ENCODE measurements at places on chromosomes 12 and 14.

DNA sequence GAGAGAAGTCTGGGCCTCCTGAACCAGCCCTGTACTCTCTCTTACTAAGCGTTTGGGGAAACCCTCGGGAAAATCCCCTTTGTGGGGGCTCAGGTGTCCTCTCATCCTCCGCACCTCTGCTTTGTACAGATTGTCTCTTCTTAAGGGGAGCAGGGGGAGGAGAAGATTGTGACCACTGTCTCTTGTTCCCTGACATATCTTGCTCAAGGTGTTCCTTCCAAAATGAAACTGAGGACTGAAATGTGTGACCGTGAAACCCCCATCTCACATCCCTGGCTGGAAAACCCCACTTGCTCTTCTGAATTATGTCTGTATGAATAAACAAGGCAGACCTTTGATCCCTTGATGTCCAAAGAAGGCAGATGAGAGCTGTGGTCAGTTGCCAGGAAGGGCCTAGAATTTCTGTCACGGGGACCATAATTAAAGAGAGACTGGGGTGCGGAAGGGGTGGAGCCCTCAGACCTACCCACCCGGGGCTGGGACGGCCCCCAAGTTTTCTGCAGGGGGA is 369.8 kb downstream of the AACS start:
- DNase-seq = no peak

DNA sequence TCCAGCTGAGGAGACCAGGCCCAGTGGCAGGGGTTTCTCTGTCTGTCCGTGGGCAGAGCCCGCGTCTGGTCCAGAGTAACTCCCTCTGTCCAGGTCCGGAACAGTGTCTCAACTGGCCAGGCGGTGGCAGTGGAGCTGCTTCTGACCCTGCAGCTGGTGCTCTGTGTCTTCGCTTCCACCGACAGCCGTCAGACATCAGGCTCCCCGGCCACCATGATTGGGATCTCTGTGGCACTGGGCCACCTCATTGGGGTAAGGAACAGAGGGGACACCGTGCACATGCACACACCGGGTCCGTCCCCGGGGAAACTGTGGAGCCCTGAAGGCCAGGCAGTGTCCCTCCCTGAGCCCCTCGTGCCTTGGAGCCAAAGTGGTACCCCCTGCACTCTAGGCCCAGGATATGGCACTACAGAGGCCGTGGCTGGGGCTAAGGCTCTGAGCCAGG is 1.5 kb downstream of the AQP6 start:
- peak; percentile 51 for DNase-seq

GRCh38 chr14:74141703-74142102 is 56.9 kb downstream of the LIN52 start:
- DNase-seq = no peak

DNA sequence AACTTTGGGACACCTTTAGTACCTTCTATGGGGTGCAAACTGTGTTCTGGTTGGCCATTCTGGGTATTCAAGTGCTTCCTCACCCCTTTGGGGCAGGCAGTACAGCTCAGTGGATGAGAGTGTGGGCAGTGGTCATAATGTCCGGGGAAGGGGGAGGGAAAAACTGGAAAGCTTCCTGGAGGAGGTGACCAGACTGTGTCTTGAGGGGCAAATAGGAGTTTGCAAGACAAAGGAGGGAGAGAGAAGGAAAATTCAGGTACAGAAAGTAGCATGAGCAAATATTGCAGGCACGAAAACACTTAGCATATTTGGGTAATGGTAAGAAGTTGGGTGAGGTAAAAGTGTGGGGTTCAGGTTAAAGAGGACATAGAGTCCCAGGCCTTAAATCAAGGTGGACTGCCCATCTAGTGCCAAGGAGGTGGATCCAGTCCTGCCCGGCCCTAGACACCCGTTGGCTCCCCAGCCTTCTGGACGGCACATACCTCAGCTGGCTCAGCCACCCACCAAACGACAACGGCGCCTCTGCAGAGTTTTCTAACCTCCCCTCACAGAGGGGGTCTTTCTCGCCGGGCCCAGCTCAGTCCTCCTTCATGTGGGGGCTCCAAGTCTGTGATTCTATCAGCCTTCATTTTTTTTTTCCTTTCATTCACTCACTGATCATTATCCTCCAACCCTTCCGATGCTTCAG is 86.4 kb downstream of the DICER1 start:
- DNase-seq = no peak

DNA sequence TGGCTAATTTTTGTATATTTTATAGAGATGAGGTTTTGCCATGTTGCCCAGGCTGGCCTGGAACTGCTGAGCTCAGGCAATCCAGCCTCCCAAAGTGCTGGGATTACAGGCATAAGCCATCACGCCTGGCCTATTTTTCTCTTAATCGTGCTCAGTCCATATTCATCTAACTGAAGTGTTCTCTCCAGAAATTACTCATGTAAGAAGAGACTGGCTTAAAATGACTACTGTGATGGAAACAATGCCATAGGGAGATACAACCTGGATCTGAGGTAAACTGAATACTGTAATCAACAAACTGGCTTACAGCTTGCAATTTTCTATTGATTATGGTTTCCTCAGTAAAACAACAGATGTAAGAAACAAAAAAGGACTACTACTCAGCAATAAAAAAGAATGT is 21.1 kb downstream of the NUMB start:
- DNase-seq = no peak

GRCh38 chr12:3202734-3203446 is 125.7 kb downstream of the TSPAN9 start:
- peak; percentile 75 for DNase-seq

DNA sequence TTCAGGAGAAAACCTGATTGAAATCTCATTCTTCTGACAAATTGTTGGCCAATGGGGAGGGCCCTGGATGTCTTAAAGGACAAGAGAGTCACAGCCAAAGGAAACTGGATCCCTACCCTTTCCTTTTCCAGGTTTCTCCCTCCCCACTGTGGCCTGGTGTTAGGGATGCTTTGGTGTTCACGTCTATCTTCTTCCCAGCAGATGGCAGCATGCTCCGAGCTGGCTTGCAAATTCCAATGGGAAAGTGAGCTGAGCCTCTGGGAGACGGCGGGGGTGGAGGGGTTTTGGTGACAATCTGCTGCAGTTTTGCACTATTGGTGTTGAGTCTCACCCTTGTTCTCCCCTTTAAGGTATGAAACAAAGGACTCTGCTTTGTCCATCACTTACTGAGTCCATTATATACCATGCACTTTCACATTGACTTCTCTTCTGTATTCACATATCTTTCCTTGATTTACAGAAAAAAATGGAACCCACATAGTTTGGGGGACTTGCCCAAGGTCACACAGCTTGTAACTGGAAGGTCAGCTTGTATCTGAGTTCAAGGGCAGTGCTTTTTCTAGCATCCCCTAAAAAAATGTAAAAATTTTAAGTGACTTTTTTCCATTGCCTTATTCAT is 39.3 kb downstream of the CCDC177 start:
- no peak for DNase-seq

DNA sequence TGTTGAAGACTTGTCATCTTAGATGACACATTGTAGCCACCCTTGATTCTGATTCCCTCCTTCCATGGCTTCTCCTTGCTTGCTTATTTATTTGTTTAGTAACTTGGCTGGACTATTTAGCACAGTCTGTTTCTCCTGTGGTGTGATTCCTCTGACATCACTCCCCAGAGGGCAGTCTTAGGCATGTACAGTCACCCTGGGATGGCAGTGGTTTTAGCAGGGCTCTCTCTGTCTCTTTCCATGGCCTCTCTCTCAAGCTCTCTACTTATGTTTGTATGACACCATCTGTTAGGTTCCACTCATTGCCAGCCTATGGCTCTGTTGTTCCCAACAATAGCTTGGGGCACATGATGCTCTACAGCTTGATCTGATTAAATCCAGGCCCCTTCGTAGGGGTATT is 158.3 kb downstream of the ADGRD1 start:
- peak; percentile 50 for DNase-seq

DNA sequence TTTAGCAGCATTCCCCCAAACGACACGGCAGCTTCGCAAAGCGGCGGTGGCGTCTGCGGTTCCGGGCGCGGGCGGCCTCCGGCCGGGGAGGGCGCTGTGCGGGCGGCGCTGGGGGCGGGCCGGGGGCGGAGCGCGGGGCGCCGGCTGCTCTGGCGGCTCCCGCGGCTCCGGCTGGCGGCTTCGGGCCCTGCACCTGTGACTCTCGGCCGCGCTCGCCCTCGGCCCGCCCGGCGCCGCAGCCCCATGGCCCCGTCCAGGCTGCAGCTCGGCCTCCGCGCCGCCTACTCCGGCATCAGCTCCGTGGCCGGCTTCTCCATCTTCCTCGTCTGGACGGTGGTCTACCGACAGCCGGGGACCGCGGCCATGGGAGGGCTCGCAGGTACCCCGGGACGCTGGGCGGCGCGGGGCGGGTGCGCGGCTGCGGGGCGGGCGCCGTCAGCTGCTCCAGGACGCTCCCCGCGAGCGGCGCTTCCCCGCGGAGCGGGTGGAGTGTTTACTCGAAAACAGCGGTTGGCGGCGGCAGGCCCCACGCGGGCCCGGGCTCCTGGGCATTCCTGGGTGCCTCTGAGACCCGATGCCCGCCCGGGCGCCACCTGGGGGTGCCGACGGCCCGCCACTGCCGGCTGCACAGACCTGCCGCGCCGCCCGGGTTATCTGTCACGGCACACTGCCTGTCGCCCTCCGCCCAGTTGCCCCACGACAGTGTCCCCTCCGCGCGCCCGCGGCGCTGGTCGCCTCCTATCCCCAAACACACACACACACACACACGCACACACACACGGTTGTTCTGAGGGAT is at the start of gene SLC48A1:
Gene SLC48A1 (plus strand): TSS at position 177 of the 796 bp plus-strand sequence. CDS start 67 bp downstream, at position 244.
- DNase-seq = peak; percentile 43

DNA sequence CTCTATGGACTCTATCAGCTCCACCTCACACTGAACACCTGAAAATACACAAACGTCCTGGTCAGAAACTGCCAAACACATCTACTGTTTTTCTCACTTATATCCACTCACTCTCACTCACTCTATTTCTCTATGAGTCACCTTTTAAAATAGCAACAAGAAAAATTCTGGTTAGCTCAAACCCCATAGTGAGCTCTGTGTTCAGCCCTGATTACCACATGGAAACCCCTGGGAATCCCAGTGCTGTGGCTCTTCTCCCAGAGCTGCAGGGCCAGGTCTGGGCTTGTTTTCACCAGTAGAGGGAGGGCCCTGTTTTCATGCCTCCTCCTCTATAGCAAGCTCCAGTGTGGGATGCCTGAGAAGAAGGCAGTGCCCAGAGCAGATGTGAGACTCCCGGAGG is 1126.1 kb downstream of the TMEM121 start:
- no peak for DNase-seq

DNA sequence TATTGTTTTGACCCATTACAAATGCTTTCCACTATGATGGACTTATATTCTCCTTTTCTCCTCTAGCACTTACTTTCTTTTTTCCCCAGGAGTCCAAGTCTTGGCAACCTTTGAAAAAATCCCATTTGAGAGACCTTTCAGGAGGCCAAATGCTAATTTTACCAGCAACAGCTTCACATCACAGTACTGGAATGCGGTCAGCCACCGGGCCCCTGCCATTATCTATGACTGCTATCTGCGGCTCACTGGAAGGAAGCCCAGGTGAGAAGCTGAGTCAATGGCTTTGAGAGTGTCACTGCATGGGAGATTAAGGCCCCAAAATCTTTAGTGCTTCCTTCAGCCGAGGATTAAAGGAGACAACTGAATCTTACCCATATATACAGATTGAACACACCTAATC is 64.2 kb downstream of the ERGIC2 start:
- DNase-seq = no peak

- no peak for DNase-seq
Observed at GRCh38 chr14:34072921-34073320, 122.0 kb upstream of the EGLN3 start.

DNA sequence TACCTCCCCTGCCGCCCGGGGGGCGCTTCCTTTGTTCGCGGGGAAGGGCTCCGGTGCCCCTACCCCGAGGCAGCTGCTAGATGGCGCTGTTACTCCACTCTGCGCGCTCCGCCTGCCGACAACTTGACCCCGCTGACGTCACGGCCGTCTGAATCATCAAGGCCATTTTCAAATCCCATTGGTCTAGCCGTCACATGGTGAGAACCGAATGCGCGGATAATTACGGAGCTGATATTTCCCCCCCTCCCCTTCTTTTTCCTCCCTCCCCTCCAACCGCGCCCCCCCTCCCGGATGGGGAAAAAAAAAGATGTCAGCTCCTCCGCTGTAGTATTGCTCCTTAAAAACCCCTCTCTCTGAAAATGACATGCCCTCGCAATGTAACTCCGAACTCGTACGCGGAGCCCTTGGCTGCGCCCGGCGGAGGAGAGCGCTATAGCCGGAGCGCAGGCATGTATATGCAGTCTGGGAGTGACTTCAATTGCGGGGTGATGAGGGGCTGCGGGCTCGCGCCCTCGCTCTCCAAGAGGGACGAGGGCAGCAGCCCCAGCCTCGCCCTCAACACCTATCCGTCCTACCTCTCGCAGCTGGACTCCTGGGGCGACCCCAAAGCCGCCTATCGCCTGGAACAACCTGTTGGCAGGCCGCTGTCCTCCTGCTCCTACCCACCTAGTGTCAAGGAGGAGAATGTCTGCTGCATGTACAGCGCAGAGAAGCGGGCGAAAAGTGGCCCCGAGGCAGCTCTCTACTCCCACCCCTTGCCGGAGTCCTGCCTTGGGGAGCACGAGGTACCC is at the start of gene HOXC10:
Gene HOXC10 (plus strand): TSS at position 246 of the 791 bp plus-strand sequence. CDS start 114 bp downstream, at position 360.
- peak; percentile 95 for DNase-seq

DNA sequence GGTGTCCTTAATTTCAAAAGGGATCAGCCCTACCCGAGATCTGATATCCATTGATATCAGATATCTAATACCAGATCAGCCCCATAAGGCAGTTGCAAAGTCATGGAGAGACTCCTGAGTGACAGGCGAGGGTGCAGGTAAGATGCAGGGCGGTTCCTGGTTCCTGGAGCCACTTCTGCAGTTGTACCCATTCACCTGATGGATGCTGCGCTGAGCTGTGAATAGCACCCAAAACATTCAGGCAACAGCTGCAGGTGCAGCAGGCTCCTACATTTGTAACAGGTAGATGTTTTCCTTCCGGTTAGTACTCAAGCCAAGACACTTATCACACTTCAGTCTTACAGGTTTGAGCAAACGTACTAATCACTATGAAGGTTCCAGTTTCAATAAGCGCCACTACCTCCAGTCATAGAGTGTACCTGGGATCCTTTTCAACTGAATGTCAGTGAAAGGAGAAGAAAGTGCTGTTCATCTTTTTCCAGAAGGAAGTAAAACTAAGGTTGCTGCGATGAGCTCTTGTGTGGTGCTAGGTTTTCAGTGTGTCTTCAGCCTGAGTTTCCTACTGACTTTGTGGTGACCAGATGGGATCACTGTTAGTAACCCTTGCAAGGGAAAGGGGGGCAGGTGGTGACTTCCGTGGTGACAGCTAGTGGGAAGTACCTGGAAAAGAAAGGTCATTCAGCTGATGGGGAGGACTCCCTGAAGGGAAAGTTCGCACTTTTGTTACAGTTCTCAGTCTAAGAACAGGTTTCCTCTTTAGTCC is 1.9 kb downstream of the ATP6V0A2 start:
- DNase-seq = no peak

- no peak for DNase-seq
Observed at GRCh38 chr12:25725470-25725869, 172.4 kb upstream of the LMNTD1 start.

- DNase-seq = no peak
Observed at GRCh38 chr12:93261505-93262094, 116.1 kb upstream of the NUDT4 start.

DNA sequence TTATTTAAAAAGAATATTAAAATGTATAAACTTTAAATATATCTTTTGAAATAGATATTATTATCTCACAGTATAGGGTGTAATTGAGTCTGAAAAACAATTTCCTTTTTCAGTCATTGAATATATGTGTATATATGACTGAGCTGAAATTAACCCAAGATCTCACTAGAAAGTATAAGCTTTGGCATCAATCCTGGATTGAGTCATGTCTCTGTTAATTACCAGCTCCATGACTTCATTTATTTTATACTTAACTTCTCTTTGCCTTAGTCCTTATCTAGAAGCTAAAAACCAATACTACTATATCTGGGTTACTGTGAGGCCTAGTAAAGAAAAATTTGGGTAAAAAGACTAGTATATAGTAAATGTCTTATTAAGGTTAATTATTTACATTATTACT is 1020.3 kb downstream of the LRFN5 start:
- DNase-seq = no peak
